ENCODE measurements at places on chromosomes 4 and X.

- DNase-seq = no peak
These were observed 25.6 kb downstream of the PNMA6E start for GRCh38 chrX:153375571-153375970.

GRCh38 chr4:32519060-32519459 is 1798.9 kb downstream of the PCDH7 start:
- DNase-seq = no peak

DNA sequence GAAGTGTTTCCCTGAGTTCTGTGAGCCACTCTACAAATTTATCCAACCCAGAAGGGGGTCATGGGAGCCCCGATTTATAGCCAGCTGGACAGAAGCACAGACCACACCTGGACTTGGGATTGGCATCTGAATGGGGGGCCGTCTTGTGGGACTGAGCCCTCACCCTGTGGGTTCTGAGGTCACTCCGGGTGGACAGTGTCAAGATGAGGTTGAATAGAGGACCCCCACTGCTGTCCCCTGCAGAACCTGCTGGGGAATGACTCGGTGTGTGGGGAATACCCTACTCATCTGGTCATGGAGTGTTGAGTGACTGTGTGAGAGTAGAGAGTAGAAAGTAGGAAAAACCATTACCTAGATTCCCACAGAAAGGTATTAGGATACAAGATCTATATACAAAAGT is 67.5 kb downstream of the ZFYVE28 start:
- no peak for DNase-seq

DNA sequence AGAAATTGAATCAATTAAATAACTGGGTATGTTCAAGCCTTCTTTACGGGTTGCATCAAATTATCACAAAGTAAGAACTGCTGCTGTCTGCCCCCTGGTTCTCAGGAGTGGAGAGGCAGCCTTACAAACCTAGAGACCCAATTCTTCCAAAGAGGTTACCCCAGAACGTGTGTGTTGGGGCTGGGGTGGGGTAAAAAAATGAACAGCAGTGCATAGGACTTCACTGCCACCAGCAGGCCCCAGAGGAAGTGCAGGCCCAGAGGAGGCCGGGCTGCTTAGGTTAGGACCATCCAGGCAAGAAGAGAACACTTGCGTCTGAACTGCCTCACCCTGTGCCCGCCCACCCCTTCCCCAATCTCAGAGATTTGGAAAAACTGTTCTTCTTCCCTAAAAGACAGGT is 1.5 kb upstream of the NWD2 start:
- no peak for DNase-seq

DNA sequence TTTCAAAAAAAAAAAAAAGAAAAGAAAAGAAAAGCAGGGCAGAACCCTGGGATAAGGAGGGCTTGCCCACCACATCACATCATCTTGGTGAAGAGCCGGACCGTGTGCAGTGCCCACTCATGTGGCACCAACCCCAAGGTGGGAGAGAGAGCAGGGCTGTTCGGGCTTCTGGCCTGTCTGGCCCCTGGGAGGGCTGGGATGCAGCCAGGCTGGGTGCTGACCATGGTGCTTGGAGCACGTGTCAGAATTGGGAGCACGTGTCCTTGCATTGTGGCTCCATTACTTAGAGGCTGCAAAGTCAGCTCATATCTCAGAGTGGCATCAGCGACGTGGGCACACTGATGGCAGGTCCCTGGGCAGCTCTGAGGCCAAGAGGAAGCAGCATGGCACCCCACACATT is 100.9 kb upstream of the AFAP1 start:
- DNase-seq = no peak

GRCh38 chrX:38868941-38869401 is 67.7 kb downstream of the MID1IP1 start:
- no peak for DNase-seq

DNA sequence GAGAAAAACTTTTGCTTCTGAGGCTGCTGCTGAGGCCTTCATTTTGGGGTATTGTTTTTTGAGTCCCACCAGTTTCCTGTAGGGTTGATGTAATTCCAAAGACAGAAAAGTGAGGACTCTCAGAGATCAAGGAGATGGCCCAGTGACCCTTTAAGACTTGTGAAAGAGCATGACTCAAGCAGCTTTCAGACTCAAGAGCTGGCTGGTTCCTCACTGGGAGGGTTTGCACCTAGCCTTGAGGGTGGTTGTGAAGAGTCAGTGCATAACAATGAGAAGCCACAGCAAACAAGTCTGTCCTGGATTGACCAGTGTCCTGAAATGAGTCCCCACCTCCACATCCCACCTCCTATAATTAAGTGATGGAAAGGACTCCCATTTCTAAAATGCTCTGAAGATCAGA is 89.2 kb downstream of the NHS start:
- DNase-seq = no peak

GRCh38 chr4:96483308-96484030 is 643.6 kb downstream of the PDHA2 start:
- no peak for DNase-seq

- DNase-seq = no peak
These were observed 506.7 kb downstream of the PCDH18 start for GRCh38 chr4:137025484-137026059.

DNA sequence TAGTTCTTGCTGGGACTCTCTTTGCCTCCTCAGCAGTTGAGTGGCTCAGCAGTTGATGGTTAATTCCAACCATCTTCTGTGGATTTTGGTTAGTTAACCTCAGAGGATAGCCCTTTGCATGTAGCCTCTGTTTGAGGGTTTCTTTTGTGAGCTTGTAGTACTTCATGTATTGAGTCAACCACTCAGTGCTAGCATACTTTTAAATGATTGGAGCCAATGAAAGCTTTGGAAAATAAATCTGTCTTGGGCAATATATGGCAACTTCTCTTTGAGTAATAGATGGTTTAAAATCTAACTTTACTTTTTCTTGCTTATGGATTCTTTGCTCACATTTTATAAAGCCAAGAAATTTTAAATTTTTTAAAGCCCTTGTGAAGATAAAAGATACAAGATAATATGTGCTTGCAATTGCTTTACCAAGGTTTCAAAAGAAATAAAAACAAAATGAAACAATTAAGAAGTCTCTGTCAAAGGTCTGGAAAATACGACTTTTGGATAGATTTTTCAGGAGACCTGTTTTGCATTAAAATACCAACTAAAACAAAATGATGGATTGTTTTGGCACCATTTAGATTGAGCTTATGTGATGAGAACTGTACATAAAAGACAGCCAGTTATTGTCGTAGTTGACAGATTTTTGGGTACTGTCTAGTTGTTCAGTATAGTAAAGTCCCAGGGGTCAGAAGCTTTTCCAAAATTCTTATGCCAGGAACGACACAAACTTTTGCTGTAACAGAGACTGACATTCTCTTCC is 181.9 kb downstream of the SPRY1 start:
- no peak for DNase-seq

- no peak for DNase-seq
These were observed 2.8 kb upstream of the MTMR8 start for GRCh38 chrX:64398088-64398487.

DNA sequence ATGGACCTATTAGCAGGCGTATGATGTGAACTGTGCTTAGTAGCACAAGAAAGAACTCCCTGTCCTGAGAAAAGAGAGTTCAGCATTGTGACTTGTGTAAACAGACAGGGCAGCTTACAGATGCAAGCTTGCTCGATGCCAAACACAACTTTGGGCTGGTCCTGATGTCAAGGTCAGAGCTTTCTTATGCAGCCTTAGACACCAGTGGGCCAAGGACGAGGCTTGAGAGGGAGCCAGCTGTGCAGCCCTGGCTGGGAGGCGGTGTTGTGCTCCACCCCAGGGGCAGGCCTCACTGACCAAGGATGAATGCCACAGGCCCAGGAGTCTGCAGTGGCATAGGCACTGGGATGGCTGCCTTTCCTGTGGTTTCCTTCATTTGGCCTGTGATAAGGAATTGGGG is 35.4 kb downstream of the JADE1 start:
- no peak for DNase-seq

DNA sequence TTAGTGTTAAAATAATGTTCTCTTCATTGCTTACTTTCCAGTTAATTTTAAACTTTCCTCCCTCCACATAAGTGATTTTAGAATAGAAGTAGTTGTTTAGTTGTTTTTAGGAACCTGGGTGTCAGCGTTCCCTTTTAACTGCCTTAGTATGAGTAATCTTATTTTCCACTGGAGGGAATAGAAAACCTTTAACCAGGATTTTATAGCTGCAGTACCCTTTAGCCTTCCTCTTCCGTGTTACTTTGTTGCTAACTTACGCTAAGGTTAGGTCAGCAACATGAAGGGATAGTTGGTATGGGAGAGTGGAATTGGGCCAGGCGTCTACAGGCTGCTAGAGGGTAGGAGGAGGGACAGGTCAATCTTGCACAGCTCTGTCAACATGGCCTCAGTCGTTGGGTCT is 31.5 kb downstream of the SMS start:
- DNase-seq = no peak

GRCh38 chrX:101450085-101450484 is 35.2 kb upstream of the ARMCX4 start:
- DNase-seq = no peak

DNA sequence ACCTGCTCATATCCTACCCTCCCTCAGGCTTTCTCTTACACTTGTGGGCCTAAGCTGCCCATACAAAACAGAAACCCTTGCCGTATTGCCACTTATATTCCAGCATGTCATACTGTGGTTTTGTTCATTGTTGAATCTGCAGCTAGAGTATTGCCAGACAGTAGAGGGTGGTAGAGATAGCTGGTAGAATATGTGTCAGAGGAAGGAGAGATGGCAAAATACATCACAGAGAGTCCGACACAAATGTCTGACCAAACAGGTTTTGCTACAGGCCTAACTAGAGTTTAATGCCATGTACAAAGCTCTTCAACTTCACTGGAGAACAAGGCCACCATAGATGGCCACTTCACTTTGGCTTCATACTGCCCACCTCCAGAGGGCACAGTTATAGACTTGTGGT is 160.1 kb downstream of the EFHC2 start:
- no peak for DNase-seq

Measured in stimulated activated CD8-positive, alpha-beta memory T cell treated with anti-CD3 and anti-CD28 coated beads, Interleukin-15, amount 100 ng/mL, for 4 hours (primary cell).